ENCODE measurements at places on chromosomes 12 and 14. TPM values are rescaled to one million over a fixed set of nuclear protein-coding genes. Genes with fewer than 3 reads are reported as not detected.

The C12orf50 gene
- 0.32 TPM for total RNA-seq

The SLC5A8 gene
- not detected for total RNA-seq

The CLEC1B gene
- total RNA-seq = not detected

The ZNF641 gene
- 22.4 TPM for total RNA-seq

The MYO1H gene
- not detected for total RNA-seq

The SART3 gene
- 49.3 TPM for total RNA-seq

The TAS2R50 gene
- total RNA-seq = 3.3 TPM

The ERBB3 gene
- total RNA-seq = 5.1 TPM

The HNF1A gene
- total RNA-seq = not detected

GRCh38 chr14:86933460-86933859 lies 1059.5 kb downstream of the GALC start:
- H3K4me1 ChIP-seq = no peaks in the 10 kb centered on the region
- no peak overlapping the region for H3K4me3 ChIP-seq
- no peaks in the 10 kb centered on the region for H3K27me3 ChIP-seq
- no peaks in the 10 kb centered on the region for H3K36me3 ChIP-seq
- no peak for DNase-seq

GRCh38 chr12:25755136-25755970 lies 202.3 kb upstream of the LMNTD1 start:
- H3K36me3 ChIP-seq = no peaks in the 10 kb centered on the region
- H3K27ac ChIP-seq = no peak overlapping the region
- no peak for DNase-seq

GRCh38 chr12:46659824-46660223 lies 166.0 kb downstream of the SLC38A4 start:
- no peaks in the 10 kb centered on the region for H3K36me3 ChIP-seq
- H3K4me1 ChIP-seq = peaks cover 2% of the 10 kb centered on the region
- peak overlapping the region; percentile 49 for H3K27ac ChIP-seq
- no peaks in the 10 kb centered on the region for H3K27me3 ChIP-seq

- H3K4me1 ChIP-seq = peaks cover 3% of the 10 kb centered on the region
- H3K27me3 ChIP-seq = no peaks in the 10 kb centered on the region
- no peak overlapping the region for H3K4me3 ChIP-seq
- DNase-seq = no peak
- H3K27ac ChIP-seq = no peak overlapping the region
Observed at GRCh38 chr12:56038022-56038655, 3.6 kb upstream of the RPS26 start.

DNA sequence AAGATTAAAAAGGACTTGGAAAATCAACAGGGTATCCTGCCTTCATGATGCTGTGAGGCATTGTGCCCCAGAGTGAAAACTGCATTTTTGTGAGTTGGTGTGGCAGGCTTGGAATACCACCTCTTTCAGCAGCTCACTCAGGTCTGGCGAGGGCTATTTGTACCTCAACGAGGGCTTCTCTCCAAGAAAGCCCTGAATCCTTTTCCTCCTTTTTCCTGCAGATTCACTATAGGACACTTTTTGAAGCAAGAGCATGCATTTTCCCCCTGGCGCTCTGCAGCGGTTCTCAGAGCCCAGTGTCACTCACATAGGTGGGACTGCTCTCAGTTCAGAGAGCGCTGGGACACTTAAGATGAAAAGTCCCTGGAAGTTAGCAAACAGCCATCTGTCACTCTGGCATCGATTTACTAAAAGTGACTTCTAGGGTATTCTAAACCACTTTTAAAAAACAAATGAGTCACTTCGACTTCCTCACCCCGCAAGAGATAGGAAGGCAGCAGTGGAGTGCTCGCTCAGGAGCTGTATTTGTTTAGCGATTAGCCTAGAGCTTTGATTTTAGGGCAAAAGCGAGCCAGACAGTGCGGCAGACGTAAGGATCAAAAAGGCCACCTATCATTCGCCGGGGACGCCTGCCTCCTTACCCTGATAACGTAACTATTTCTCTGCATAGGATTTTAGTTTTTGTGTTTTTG lies 782 bp upstream of the LGR5 start:
- no peak for DNase-seq
- no peak overlapping the region for H3K27ac ChIP-seq
- H3K36me3 ChIP-seq = no peaks in the 10 kb centered on the region
- H3K4me3 ChIP-seq = peak overlapping the region; percentile 44

- peaks cover 8% of the 10 kb centered on the region for H3K4me1 ChIP-seq
- no peaks in the 10 kb centered on the region for H3K27me3 ChIP-seq
- no peak overlapping the region for H3K4me3 ChIP-seq
- no peak for DNase-seq
- H3K27ac ChIP-seq = peak overlapping the region; percentile 12
Observed at GRCh38 chr12:46404733-46405132, 32.2 kb upstream of the SLC38A2 start.

DNA sequence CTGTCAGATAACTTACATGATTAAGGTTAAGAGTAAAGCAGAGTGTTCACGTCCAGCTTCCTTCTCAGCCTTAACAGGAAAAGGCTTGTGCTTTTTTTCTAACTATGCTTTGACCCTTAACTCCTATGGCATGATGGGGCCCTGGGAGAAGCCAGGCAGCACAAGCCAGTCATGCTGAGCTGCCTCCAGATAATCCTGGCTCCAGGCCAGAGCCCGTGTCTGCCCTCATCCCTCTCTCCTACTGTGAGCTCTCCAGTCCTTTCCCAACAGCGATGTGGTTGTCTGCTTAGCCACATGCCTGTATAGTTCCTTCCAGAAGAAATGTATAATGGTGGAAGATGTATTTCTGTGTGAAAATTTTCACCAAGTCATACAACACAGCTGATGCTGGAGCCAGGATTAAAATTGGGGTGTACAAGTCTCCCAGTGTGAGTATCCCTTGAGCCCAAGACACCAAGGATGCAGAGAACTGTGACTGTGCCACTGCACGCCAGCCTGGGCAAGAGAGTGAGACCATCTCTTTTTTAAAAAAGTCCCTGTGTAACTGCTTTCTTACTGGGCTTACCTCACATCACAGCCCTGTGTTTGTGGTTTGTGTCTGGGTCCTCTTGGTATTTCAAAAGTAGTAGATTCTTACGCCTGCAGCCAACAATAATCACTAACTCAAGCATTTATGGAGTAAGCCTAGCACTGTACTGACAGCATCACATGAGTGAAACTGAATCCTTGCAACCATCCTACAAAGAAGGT lies 7.9 kb upstream of the ITFG2 start:
- H3K4me3 ChIP-seq = no peak overlapping the region
- DNase-seq = peak; percentile 79
- no peaks in the 10 kb centered on the region for H3K4me1 ChIP-seq
- no peak overlapping the region for H3K27ac ChIP-seq
- H3K27me3 ChIP-seq = no peaks in the 10 kb centered on the region

GRCh38 chr12:58781609-58782008 lies 138.7 kb downstream of the LRIG3 start:
- no peak for DNase-seq
- H3K4me1 ChIP-seq = no peaks in the 10 kb centered on the region
- H3K27ac ChIP-seq = no peak overlapping the region
- no peaks in the 10 kb centered on the region for H3K27me3 ChIP-seq
- no peaks in the 10 kb centered on the region for H3K36me3 ChIP-seq

DNA sequence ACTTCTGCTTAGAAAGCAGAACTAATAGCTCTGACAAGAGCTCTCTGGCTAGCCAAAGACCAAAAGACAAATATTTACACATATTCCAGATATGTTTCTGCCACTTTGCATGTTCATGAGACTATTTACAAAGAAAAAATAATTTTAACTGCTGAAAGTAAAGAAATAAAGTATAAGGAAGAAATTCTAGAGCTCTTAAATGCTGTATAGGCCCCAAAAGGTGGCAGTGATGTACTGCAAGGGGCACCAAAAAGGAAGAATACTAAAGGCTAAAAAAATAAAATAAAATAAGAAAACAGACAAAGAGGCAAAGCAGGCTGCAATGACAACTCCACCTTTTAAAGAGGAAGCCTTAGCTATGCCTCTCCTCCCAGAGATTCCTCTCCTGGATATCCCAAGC lies 23.0 kb downstream of the KLRK1 start:
- H3K4me3 ChIP-seq = no peak overlapping the region
- H3K4me1 ChIP-seq = no peaks in the 10 kb centered on the region
- no peaks in the 10 kb centered on the region for H3K27me3 ChIP-seq

- H3K4me3 ChIP-seq = no peak overlapping the region
- no peak for DNase-seq
- H3K36me3 ChIP-seq = no peaks in the 10 kb centered on the region
- no peak overlapping the region for H3K27ac ChIP-seq
- H3K4me1 ChIP-seq = no peaks in the 10 kb centered on the region
- no peaks in the 10 kb centered on the region for H3K27me3 ChIP-seq
Observed at GRCh38 chr14:79150226-79150625, 980.1 kb downstream of the NRXN3 start.

DNA sequence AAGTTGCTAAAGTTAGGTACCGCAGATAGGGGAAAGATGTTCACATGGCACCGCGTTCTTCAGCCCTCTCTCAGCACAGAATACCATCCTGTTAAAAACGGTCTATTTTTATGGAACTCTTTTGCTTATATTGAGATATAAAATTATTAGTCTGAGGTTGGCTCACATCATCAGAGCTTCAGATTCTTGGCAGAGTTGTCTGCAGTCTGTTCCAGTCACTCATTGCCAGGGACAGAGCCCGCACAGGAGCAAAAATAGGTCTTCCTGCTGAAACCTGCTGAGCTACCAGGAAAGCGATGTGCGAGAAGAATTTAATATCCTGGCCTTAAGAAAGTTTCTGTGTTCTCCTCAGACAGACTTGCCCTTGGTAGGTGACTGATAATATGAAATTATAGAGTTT lies 249.8 kb downstream of the VRK1 start:
- no peak overlapping the region for H3K27ac ChIP-seq
- no peaks in the 10 kb centered on the region for H3K36me3 ChIP-seq
- no peak overlapping the region for H3K4me3 ChIP-seq
- H3K4me1 ChIP-seq = no peaks in the 10 kb centered on the region
- no peak for DNase-seq

DNA sequence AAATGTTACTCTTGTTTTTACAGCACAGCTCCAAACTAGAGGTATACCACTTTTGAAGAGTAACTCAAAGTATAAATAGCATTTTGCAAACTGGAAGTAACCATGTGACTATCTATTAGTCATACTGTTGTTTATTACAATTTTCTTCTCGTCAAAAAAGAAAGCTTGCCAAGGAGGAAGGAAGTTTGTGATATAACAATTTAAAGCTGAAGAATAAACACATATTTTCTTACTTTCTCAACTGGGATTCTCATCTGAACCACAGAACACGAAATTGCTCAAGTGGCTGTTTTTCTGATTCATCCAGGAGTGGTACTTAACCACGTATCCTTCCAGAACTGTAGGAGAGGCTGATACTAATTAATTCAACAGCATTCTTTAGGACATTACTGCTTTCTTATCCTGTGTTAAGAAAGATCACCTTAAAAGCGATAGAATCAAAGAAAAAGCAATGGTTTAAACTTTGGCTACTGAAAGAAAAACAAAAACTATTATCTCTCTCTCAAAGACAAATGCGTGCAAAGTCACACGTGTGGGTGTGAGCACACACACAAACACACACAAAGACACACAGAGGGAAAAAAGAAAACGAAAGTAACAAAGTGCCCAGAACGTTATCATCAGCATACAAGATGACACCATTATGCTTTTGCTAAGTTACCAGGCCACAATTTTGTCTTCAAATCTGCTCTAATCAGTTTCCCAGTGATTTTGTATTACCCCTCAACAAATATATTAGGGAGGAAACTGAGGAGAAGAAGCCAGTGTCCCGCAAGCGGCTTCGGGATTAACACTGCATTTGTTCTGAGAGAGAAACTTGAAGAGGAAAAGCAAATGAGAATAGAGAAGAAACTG lies at the start of gene CLEC2B:
TSS of gene CLEC2B (minus strand) at position 48 of the 855 bp plus-strand sequence.
- H3K4me3 ChIP-seq = peak within 1 kb of the TSS; percentile 40
- no peaks in the 10 kb centered on the region for H3K36me3 ChIP-seq
- no peaks in the 10 kb centered on the region for H3K27me3 ChIP-seq
- DNase-seq = no peak

GRCh38 chr14:61034416-61035120 lies 53.5 kb downstream of the SLC38A6 start:
- H3K27me3 ChIP-seq = no peaks in the 10 kb centered on the region
- no peak overlapping the region for H3K27ac ChIP-seq
- no peak for DNase-seq
- no peaks in the 10 kb centered on the region for H3K36me3 ChIP-seq

DNA sequence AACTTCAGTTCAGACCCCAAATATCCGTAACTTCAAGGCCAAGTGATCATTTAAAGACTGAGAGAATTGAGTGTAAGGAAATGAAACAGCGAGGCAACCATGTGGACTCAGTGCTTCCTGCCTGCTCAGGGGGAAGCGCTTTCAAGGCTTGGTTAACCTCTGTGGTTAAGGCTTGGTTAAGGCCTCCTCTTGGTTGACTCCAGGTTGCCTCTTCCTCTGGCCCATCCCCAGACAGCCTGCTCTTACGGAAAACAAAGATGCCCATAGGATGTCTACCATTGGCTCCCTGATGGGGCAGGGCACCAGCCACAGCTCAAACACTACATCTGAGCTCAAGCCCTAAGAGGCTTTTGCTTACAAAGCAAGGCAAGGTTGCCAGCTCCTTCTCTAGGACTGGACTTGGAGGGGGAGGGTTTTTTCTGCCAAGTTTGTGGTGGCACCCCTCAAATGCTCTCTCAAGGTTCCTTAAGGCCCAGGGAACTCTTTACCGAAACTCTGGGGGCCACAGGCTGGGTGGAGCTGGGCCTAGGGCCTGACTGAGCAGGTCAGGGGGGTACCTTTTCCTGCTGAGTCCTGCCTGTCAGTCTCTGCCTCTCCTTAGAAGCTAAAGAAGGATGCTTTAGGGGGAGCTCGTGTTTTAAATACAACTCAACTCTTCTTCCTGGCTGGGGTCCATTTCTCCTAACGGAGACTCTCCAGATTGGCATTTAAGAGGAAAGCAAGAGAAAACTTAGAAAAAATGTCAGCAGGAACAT lies 13.7 kb downstream of the COL2A1 start:
- H3K27me3 ChIP-seq = no peaks in the 10 kb centered on the region
- no peak overlapping the region for H3K27ac ChIP-seq
- H3K36me3 ChIP-seq = no peaks in the 10 kb centered on the region
- H3K4me3 ChIP-seq = no peak overlapping the region
- no peaks in the 10 kb centered on the region for H3K4me1 ChIP-seq

GRCh38 chr12:93708952-93709351 lies 31.8 kb downstream of the CRADD start:
- DNase-seq = no peak
- no peaks in the 10 kb centered on the region for H3K27me3 ChIP-seq
- no peaks in the 10 kb centered on the region for H3K4me1 ChIP-seq
- H3K36me3 ChIP-seq = no peaks in the 10 kb centered on the region
- no peak overlapping the region for H3K27ac ChIP-seq
- no peak overlapping the region for H3K4me3 ChIP-seq

DNA sequence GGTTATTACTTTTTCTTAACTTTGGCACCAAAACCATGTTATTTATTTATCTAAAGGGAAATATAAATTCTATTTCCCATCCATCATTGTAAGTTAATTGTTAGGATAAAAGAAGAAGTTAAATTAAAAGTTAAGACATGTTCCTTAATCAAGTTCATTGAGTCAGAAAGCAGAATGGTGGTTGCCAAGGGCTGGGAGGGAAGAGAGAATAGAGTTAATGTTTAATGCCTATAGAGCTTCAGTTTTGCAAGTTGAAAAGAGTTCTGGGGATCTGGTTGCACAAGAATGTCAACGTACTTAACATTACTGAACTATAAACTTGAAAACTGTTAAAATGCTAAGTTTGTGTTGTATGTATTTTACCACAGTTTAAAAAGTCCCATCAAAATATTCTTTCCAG lies 63.2 kb upstream of the NR2C1 start:
- no peaks in the 10 kb centered on the region for H3K4me1 ChIP-seq
- H3K27me3 ChIP-seq = no peaks in the 10 kb centered on the region
- no peak overlapping the region for H3K27ac ChIP-seq
- DNase-seq = no peak
- no peaks in the 10 kb centered on the region for H3K36me3 ChIP-seq

GRCh38 chr12:131915823-131916222 lies 13.3 kb upstream of the PUS1 start:
- H3K4me1 ChIP-seq = no peaks in the 10 kb centered on the region
- peaks cover 2% of the 10 kb centered on the region for H3K36me3 ChIP-seq
- DNase-seq = no peak
- no peaks in the 10 kb centered on the region for H3K27me3 ChIP-seq
- H3K4me3 ChIP-seq = no peak overlapping the region
